ENCODE measurements at places on chromosomes 6 and 20.

GRCh38 chr6:112325444-112325843 is 21.7 kb upstream of the RFPL4B start:
- DNase-seq = no peak

GRCh38 chr6:139490482-139490881 is 116.0 kb upstream of the CITED2 start:
- DNase-seq = no peak

GRCh38 chr20:49866051-49866450 is 49.3 kb downstream of the SPATA2 start:
- no peak for DNase-seq

DNA sequence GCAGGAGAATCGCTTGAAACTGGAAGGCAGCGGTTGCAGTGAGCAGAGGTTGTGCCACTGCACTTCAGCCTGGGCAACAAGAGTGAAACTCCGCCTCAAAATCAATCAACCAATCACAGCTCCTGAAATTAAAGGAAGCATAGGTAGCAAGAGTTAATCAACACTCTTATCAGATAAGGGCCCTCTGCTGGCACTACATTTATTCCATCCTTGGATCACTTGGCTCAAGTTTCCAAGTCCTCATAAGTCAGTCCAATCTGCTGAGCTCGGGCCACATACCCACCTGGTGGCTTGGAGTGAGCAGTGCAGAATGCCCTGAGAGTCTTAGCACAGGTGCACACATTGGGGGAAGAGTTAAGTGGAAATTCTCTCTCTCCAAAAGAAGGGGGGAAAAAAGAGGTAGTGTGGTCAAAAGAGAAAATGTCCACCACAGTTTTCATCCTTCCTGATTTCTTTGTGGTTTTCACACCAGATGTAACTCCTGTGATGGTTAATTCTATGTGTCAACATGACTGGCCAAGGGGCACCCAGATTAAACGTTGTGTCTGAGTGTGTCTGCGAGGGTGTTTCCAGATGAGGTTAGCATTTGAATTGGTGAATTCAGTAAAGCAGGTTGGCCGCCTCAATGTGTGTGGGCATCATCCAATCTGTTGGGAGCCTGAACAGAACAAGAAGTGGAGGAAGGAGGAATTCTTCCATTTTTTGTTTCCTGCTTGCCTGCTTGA is 14.2 kb upstream of the FAM8A1 start:
- DNase-seq = no peak

- DNase-seq = no peak
These were observed 28.5 kb upstream of the CITED2 start for GRCh38 chr6:139402876-139403386.

DNA sequence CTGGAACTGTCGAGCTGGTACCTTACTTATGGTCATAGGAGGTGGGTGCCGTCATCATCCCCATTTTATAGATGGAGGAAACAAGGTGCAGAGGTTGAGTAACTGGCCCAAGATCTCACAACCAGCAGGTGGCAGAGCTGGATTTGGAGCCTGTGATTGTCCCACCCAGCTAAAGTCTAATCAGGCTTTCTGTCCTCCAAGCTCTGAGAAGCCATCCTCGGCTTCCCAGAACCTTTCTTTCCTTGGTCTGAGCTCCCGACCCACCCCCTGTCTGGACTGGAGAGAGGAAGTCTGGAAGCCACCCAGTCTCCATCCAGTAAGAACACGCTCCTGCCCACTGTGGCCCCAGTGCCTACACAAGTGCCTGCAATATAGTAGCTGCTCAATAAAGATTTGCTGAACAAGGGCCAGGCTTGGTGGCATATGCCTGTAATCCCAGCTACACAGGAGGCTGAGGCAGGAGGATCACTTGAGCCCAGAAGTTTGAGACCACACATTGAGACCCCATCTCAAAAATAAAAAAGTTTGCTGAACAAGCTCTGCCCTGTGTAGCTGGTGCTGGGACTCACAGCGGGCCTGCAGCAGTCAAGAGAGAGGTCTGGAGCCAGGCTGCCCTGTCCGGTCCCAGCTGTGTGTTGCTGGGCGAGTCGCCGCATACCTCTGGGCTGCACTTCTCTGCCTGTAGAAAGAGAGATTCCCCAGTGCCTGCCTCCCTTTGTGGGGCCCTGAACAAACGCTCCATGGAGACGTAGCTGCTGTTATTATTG is 32.5 kb upstream of the DLGAP4 start:
- no peak for DNase-seq

GRCh38 chr6:144321839-144322591 is 36.9 kb downstream of the UTRN start:
- no peak for DNase-seq

GRCh38 chr6:113122060-113122459 is 735.1 kb upstream of the MARCKS start:
- no peak for DNase-seq

DNA sequence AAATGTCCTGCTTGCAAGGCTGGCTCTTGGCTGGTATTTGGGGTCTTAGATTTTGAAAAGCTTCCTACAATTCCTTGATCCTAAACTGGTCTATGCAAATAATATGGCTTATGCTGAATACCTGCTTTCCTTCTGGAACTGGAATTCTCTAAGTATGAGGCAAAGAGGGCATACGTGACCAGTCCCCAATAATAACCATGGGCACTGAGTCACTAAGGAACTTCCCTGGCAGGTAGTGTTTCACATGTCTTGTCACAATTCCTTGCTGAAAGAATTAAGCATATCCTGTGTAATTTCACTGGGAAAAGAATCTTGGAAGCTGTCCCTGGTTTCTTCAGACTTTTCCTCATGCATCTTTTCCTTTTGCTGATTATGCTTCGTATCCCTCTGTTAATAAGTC is 106.5 kb downstream of the MMS22L start:
- DNase-seq = no peak

GRCh38 chr6:111956098-111956497 is 82.8 kb upstream of the FYN start:
- DNase-seq = no peak
